PC-3 (cell line): ENCODE measurements at places on chromosomes 2 and 18. TPM values are rescaled to one million over a fixed set of nuclear protein-coding genes. Genes with fewer than 3 reads are reported as not detected.

FKBP1B gene
- total RNA-seq, result 2.1 and 2.7 TPM in 2 replicates

HOXD1 gene
- not detected in 2 replicates for total RNA-seq

GRCh38 chr2:179809606-179810005, 51.8 kb downstream of the ZNF385B start:
- peak; percentile 63 for DNase-seq

SULT1C4 gene
- total RNA-seq, result not detected in 2 replicates

DNA sequence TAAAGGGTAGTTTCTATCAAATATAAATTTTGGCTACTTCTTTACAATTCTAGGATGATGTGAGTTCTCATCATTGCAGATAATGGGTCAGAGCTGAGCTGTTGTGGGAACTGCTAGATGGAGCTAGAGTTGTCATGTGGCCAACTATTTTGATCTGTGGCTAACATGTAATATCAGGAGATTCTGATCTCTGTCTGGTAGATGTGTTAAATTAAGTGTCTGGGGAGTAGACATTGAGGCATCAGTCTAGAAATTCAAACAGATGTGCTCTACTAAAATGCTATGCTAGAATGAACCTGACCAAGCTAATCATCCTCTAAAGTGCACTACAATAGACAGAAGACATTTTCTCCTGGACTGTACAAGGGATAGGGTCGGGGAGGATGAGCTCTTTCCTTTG, 30.3 kb upstream of the DARS1 start:
- no peak for DNase-seq

PLGLB1 gene
- 0.62 and 2.9 TPM in 2 replicates for total RNA-seq

GRCh38 chr2:14632133-14632936, at the start of gene LRATD1:
Gene LRATD1 (plus strand): TSS chr2:14632717. CDS start chr2:14633980, 1,263 bp downstream.
- DNase-seq, result peak; percentile 93

DNA sequence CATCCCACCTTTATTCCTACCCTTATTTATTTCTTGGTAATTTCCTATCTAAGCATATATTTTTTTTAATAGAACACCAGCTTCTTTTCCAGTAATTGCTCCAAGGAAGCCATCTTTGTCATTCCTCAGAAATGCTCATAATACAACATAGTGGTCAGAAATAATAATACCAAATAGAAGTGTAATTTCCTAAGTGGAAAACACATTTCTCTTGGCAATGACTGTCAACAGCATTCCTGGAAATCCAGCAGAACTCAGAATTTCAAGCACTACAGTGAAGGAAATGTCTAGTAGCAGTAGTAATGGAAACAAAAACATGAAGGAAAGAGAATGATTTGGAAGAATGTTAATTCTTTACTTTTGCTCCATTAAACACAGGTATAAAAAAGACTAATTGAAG, 56.6 kb downstream of the GDF7 start:
- no peak for DNase-seq

DNA sequence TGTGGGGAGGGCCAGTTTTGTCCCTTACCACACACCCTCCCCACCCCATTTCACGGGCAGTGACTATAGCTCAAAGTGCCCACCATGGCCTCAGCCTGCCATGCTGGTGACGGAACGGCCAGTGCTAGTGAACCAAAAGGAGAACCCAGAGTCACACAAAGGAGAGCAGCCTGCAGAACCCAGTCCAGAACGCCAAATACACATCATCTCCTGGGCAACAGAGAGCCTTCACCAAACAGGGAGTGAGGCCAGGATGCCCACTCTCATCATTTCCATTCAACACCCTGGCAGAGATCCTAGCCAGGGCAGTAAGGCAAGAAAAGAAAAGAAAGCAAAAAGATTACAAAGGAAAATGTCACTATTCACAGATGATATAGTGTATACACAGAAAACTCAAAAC, 38.3 kb downstream of the HDAC4 start:
- no peak for DNase-seq

PXDN gene
- 125 and 155 TPM in 2 replicates for total RNA-seq

CYBRD1 gene
- total RNA-seq, result 0.87 and 1.7 TPM in 2 replicates

FAM228A gene
- total RNA-seq, result not detected in 2 replicates

GRCh38 chr2:92073036-92073814, 2798.0 kb upstream of the TEKT4 start:
- DNase-seq, result no peak

SH3RF3 gene
- total RNA-seq, result 11.7 and 16.3 TPM in 2 replicates

UPP2 gene
- not detected in 2 replicates for total RNA-seq

GRCh38 chr2:64212801-64213321, 68.6 kb upstream of the PELI1 start:
- no peak for DNase-seq

LAMA1 gene
- total RNA-seq, result not detected in 2 replicates

DNA sequence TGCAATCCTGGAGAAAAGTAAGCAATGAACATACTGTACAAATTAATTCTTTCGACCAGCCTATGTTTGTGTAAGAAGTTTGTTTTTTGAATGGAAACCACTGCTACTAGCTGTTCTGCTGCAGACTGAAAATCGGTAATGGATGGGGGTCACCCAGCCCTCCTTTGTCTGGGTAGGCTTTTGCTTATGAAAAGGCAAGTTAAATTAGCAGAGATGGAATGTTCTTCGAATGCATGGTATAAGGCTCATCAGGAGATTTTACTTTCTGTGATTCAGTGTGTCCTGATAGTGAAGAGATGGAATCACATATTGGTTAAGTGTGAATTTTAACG, 53.8 kb downstream of the EEF1B2 start:
- DNase-seq, result no peak

DNA sequence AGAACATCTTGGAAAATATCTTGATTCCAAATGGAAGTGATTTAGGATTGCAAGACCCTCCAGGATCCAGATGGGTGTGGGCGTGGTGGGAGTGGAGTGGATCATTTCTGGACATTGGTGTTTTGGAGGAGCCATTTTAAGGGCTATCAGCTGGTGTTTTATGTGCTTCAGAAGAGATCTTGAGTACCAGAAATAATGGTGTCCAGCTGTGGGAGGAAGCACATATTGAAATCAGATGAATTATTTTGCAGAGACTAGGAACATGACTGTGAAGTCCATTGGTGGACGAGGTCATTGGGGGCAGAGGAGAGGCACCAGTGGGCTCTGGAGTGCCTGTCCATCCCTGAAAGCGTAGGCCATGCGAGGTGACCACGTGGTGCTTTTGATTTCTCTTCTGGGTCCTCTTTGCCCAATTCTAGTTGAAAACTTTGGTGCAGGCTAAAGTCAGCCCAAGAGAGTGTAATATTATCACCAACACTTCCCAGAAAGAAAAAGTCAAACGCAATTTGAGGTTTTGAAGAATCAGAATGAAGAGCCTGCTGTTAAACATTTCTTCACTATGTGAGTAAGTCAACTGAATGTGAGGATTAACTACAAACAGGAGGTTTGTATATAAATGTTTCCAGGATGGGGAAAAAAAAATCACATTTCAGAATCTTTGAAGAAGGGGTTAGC, 31.6 kb downstream of the RNF144A start:
- no peak for DNase-seq

ZNF2 gene
- total RNA-seq, result 1.4 and 3.1 TPM in 2 replicates

DNA sequence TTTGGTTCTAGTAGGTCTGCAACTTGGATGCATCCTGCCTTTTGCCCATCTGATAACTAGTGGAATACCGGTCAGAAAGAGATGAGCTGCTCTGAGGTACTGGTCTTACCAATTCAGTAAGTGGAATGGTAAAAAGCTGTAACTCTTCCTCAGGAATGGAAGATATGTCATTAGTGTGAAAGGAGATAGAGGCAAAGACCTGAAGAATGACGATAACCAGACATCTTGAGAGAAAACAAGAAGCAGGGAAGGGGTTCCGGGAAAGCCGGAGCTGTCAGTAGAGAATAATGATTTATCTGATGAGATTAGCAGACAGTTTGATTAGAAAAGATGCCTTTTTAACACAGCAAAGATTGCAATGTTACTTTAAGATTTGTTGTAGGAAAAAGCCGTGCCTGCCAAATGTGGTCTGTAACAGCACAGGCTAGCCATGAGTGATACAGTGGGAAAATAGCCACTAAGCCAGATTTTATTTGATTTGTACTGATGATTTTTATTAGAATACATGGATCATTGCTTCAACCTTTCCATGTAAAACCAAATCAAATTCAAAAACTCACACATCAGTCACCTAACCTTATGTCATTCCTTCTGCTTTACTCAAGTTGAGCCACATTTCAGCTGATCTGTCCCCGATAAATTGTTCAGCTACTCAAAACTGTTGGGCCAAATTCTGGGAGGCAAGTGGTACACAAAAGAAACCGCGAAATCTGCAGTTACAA, 110.0 kb downstream of the TCF4 start:
- DNase-seq, result no peak

CHAC2 gene
- total RNA-seq, result 16.0 and 17.2 TPM in 2 replicates

- DNase-seq, result no peak
Measured at GRCh38 chr2:191994749-191995148, 147.9 kb upstream of the CAVIN2 start.

DNA sequence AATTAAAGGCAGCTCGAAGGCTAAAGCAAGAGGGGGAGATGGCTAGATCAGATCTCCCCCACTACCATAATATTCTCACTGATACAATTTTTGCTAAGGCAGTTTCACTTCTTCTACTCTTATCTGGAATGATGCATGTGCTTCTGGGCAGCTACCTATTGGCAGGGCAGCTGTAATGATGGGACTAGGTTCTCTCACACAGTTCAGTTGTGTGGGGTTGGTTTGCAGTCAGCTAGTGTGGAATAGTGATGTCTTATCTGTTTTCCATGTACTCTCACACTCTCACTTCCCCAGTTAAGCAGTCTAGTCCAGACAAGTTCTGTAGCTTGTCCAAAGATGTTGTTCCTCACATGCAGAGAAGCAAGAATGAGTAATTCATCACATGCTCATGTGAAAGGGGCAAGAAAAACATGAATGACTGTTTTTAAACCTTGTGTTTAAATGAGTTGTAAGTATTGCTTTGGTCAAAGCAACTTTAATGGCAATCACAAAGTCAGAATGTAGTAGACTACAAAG, 836.1 kb downstream of the CBLN2 start:
- DNase-seq, result no peak

DNA sequence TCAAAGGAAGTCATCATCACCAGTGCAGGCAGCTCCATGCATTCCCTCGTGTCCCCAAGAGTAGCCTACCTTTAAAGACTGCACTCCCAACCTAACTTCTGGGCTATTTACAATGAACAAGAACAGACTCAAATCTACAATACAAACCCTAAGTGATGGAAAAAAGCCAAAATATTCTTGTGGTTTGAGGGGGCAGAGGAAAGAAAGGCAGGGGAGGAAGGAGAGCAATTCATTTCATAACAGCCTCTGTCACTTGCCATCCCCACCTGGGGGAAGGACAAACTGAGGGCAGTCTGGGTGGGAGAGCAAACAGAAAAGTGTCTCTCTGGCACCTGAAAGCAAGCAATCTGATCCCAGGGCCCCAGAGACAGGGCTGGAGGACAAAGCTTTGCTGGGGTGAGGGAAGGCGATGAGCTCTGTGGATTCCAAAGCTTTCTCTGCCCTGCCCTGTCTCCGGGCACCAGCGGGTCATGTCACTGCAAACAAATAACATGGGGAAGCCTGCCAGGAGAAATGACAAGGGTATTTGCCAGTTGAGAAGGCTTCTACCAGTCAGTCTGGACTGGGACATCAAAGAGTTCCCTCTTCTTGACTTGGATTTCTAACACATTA, 528.0 kb upstream of the TNP1 start:
- DNase-seq, result peak; percentile 73

DNA sequence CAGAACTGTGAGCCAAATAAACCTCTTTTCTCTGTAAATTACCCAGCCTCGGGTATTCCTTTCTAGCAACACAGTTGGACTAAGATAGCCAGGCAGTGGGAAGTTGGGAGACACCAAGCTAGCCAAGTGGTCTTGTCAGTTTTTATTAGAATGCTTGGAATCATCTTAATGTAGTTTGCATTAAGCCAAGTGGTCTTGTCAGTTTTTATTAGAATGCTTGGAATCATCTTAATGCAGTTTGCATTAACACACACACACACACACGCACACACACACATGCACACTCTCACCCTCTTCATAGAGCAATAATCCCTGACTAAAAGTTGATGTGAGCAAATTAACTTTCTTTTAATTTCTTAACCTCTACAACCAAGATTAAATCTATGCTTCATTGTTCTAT, 151.5 kb downstream of the VAPA start:
- DNase-seq, result no peak

DNA sequence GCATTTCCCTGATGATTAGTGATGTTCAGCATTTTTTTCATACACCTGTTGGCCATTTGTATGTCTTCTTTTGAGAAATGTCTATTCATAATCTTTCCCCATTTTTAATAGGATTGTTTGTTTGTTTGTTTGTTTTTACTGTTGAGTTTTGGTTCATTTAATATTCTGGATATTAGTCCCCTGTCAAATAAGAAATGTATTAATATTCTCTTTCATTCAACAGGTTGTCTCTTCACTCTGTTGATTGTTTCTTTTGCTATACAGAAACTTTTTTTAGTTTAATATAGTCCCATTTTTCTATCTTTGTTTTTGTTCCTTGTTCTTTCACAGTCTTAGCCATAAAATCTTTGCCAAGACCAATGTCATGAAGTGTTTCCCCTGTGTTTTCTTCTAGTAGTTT, 22.1 kb downstream of the ACVR1C start:
- no peak for DNase-seq

- peak; percentile 79 for DNase-seq
Measured at GRCh38 chr18:62420513-62421209, 95.6 kb downstream of the TNFRSF11A start.

DNA sequence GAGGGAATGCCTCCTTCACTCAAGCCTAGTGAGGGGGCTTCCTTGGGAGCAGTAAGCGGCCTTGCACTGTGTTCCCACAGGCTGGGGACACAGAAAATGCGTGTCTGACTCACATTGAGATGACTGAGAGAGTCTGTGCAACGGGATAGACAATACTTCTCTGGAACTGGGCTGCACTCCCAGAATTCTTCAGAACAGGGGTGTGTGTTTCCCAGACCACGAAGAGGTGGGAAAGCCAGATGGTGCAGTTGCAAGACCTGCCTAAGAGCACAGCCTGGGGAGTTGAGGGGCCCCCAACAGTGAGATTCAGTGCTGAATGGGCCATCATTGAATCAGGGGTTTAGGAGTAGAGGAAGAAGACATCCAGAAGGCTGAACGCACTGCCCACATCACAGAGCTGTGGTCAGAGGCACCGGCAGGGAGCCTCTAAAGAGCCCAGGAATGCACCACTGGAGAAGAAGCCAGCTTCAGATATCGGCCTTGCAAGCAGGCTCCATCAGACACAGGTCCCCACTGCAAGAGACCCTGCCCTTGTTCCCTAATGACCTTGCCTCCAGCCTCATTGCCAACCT, 36.6 kb upstream of the MRPL19 start:
- peak; percentile 29 for DNase-seq

GRCh38 chr18:61637905-61638595, 254.8 kb downstream of the RNF152 start:
- no peak for DNase-seq
